ENCODE measurements at places on chromosomes 3 and 15.

DNA sequence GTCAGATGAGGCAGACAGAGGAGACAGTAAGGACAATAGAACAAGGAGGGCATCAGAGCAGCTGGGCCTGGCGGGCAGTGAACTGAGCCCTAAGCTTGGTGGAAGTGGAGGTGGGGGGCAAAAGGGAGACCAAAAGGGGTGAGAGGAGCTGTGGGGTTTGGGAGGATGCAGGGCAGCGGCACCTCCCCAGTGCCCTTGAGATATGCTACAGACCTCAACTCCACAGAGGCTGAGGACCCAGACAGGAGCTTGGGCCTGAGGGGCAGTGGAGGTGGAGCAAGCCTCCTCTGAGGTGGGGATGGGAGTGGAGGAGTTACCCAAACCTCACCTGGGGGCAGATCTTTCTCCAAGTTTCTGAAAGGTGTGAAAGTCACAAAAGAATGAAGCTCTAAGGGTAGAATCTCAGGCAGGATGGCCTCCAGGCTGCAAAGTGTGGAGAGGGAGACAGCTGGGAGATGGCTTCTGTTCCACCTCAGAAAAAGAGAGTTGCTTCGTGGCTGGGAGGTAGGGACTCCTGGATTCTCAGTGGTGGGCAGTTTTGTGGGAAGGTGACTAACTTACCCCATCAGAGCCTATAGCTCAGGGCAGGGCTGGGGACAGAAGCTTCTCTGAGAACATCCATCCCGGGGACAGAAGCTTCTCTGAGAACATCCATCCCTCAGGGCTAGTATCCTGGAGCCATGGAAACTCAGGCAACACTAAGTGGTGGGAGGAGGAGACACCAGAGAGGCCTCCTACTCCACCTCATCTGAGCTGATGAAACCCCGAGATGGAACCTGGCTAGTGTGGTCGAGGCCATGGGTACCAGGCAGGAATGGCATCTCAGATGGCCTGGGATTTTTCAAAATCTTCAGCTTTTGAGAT lies 2.3 kb upstream of the CLK3 start:
- DNase-seq = no peak

- no peak for DNase-seq
Observed at GRCh38 chr3:194163697-194164096, 27.7 kb downstream of the HES1 start.

- no peak for DNase-seq
Observed at GRCh38 chr3:23405081-23405480, 202.0 kb downstream of the UBE2E2 start.

GRCh38 chr3:55511895-55512570 lies 24.9 kb upstream of the WNT5A start:
- DNase-seq = no peak

DNA sequence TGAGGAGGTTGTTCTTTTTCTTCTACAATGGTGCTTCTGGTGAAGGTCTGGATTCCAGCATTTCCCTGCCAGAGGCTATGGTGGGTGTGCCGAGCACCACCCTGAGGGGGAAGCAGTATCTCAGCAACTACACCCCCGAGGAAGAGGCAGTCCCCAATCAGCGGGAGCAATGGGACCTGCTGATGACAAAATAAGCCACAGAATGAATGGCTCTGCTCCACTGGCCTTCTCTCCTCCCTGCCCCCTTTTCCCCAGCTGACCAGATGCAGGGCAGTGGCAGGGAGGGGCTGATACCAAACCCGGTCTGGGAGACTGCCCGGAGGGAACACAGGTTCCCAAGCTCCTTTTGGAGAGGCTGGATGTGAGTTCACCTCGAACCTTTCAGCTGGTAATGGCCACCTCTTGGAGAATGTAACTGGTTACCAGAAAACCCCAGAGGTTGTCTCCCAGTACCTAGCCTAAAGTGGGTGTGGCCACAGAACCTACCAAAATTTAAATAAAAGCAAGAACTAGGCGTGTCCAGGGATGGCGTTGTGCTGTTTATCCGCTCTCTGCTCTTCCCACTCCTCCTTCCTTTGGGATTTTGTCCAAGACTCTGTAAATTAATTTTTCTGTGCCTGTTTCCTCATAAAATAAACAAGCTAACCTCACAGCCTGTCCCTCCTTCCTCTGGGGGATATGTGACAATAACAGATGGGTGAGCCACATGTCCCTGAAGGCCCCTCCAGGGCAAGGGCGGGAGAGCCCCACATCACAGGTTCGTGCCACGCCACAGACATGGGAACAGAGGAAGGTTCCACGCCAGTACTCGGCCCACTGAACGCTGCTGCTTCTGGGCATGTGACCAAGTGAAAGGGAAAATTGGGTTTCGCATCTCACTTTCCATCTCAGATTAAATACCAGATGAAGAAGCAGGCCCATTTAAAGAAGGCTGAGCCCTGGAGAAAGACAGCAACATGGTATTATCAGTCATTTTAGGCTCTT lies 35.1 kb upstream of the SPTBN5 start:
- DNase-seq = no peak

- DNase-seq = peak; percentile 54
Observed at GRCh38 chr15:95760508-95760907, 570.0 kb upstream of the NR2F2 start.

- no peak for DNase-seq
Observed at GRCh38 chr3:46656778-46657556, 36.5 kb downstream of the ALS2CL start.

- DNase-seq = no peak
Observed at GRCh38 chr3:127525373-127525772, 65.2 kb downstream of the TPRA1 start.

- no peak for DNase-seq
Observed at GRCh38 chr15:29435811-29436210, 166.2 kb upstream of the NSMCE3 start.

GRCh38 chr3:80094589-80094988 lies 326.8 kb upstream of the ROBO1 start:
- DNase-seq = no peak

- no peak for DNase-seq
Observed at GRCh38 chr15:61196156-61196555, 32.9 kb downstream of the RORA start.

- DNase-seq = no peak
Observed at GRCh38 chr3:28042707-28043106, 198.7 kb upstream of the CMC1 start.

DNA sequence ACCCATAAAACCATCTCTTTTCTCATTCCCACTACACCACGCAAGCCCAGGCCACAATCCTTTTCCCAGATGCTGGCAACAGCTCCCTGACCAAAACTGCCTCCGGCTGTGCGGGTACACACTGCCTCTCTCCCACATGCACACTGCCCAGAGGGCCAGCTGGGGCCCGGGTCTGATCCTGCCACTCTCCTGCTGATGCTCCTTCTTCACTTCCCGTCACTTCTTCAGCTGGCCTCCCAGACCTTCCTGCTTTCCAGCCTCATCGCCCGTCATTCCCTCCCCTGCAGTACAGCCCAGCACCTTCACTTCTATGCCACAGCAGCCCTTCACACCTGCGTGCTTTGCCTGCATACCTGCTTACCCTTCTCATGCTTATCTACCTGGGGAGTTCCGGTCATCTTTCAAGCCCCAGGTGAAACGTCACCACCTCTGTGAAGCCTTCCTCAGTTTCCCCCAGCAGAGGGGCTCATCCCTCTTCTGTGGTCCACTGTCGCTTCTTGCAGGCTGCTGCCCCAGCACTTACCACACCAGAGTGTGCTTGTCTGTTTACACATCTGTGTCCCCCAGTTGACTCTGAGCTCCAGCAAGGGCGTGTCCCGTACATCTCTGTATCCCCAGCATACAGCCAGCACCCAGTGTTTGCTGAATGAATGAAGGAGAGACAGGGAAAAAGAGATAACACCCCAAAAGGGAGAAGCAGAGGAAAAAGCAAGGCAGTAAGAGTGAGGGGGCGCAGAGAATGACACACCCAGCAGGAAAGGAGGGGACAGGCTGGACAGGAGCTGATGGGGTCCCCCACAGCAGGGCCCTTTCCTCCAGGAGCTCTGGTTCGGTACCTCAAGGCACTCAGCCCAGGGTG lies 22.2 kb downstream of the GRAMD2A start:
- no peak for DNase-seq

- DNase-seq = no peak
Observed at GRCh38 chr3:107668963-107669362, 146.2 kb downstream of the BBX start.

DNA sequence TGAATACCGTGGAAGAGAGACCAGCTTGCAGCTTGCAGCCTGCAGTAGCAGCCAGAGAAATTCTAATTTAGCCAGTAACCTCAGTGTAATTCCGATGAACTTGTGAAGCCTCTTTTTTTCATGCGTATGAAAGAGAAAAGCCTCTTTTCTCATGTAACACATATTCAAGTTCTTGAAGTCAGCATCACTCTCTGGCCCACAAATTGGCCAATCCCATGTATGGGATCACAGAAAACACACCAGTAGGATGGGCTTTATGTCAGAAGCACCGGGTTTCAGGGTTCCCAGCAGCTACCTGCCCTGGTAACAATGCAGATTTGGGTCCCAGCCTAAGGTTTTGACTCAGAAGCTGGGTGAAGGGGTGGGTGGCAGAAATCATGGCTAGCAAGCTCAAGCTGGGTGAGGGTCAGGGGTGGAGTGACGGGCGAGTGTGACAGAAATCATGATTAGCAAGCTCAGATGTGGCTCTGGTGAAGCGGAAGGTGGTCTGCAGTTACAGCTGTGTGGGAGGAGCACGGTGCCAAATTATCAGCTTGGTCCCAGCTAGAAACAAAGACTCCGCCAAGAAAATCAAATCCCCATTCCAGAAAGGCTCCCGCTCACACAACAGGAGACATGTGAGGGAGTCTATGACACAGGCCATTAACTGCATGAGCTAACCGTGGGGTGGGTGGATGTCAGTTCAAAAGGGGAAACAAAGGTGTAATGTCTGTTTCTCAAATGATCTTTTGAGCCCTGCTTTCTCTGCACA lies 86.6 kb downstream of the SNRK start:
- peak; percentile 9 for DNase-seq

DNA sequence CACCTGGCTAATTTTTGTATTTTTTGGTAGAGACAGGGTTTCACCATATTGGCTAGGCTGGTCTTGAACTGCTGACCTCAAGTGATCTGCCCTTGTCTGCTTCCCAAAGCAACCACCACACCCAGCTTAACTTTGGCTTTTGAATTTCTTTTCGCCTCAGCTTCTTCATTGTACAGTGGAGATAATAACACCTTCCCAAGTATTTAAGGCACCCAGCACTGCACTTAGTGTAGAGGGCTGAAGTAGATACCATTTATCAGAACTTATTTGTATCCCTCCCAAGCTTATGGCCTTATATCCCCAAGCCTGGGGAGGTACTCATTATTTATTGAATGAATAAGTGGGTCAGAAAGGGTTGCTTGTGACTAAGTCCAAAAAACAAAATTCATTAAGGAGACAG lies 2.3 kb downstream of the SQOR start:
- DNase-seq = no peak

DNA sequence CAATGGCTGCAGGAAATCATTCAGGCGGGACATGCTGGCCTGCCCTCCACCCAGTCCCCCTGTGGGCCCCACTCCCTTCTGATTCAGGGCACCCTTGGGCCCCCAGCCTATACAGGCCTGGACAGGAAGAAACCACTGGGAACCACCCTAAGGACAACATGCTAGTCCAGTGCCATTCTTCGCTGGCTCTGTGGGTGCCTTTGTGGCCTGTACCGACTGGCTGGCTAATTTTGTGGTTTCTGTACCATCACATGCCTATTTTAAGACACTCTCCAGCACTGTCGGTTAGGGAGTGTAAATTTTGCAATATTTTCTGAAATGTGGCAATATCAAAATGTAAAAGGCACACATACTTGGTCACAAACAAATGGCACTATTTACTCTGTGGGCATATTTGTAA lies 61.4 kb upstream of the POLG start:
- no peak for DNase-seq
